NB4 (cell line): ENCODE measurements at places on chromosomes 12 and 14.

DNA sequence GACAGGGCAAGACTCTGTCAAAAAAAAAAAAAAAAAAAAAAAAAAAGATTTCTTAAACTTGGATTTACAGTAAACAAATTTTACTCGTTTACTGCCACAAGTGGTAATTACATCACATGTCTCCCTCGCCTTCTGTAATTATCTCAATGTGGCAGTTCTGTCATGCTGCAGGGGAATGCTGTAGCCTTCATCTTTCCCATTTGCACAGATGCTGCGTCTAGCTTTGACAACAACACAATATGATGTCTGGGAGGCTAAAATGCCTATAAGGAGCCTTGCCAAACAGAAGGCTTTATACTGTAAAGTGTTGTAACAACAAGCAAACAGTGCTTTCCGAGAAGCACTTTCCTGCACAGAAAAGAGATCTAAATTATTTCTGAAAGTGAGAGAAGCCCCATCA is 48.7 kb downstream of the ESR2 start:
- no peak for DNase-seq

- DNase-seq = peak; percentile 85
Measured at GRCh38 chr14:103334644-103335622, 896 bp downstream of the EIF5 start.

GRCh38 chr12:106801830-106802533 is 27.5 kb downstream of the RIC8B start:
- no peak for DNase-seq

DNA sequence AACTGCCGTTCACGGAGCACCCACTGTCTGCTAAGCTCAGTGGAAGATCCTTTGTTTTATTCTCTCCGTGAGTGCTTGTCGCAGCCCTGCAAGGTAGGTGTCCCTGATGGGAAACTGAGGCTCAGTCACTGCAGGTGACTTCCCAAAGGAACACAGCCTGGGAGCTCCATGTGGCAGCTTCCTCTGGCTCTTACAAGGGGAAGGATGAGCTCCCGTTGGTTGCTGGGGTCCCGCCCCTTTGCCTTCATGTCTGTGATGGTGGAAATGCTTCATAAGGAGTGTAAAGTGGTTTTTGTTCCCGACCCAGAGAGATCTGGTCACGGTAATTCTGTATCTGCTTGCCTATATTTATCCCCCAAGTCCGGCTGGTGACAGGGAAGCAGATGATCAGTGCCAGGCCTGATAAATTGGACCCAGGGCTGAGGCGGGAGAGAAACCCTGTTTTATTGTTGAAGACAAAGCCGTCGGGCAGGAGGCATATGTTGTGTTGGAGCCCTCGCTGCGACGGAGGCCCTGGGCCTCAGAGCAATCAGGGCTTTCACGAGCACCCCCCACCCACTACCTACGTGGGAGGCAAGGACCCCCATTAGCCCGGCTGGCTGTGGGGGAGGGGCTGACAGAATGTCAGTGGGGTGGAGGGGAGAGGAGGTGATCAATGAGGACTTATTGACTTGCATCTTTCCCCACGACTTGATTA is 91.9 kb downstream of the KIF26A start:
- DNase-seq = no peak

GRCh38 chr12:3771853-3772252 is 18.9 kb upstream of the CRACR2A start:
- DNase-seq = no peak

DNA sequence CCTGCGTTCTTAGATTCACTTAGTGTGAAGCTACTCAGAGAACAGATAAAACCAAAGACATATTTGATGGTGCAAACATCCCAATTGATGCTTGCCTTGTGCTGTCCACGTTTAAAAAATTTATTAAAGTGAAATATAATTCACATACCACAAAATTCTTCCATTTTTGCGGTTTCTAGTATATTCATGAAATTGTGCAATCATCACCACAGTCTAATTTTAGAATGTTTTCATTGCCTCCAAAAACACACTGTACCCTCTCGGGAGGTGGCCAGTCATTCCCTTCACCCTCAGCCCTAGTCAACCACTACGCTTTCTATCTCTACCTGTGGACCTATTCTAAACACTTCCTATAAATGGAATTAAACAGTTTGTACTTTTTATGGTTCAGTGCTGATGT is 1109.2 kb downstream of the FLRT2 start:
- peak; percentile 14 for DNase-seq
